ENCODE measurements at places on chromosomes 5 and 9.

DNA sequence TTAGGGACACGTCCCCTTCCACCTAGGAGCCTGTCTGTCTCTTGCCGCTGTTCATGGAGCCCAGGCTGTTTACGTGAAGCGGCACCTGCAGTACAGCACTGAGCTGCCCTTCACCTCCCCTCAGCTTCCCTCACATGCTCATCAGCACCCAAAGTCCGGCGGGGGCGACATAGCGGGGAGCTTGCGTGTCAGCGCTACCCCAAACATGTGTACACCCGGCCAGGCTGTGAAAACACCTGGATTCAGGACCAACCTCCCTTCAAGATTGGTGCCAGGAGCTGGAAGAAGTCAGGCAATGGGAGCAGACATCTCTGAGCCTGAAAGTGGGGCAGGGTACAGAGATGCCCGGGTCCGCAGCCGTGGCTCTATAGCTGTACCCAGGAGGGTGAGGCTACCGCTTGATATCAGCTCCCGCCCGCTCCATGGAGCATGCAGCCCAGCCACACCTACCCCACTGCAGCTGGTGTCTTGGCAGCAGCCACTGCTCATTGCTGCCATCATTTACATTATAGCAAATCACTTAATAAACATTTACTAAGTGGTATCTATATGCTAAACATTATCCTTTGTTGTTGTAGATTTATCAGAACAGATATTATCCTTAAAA is 712.1 kb downstream of the CDH9 start:
- no peak for DNase-seq

DNA sequence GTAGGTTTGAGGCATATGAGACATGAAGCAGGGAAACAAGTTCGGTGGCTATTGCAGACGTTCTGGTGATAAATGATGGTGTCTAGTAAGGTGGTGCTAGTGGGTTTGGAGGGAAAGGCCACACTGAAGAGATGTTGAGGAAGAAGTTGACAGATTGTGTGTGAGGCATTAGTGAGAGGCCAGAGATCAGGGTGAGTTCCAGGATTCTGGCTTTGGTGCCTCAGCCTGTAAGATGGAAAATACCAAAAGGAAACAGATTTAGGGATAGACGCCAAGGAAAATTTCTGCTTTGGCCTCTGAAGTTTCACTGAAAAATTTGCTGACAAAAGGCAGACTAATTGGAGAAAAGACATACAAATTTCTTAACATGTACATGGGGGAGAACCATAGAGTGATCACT is 6.4 kb upstream of the PAIP1 start:
- no peak for DNase-seq

DNA sequence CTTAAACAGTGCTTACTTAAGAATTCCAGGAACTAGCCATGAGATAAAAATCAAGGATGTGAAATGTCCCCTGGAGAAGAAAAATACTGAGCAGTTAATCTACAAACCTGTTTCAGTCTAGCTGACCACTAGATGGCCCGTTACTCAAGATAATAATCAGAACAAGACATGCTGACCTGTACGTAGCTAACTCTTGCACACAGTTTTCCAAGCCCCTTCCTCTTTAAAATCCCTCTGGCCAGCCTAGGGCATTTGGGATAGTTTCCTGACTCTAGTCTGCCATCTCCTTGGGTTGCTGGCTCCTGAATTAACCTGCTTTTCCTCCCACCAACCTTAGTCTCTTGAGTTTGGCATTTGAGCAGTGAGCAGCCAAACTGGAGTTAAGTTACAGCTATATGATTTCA is 59.2 kb upstream of the TRAF1 start:
- DNase-seq: no peak

- no peak for DNase-seq
Measured at GRCh38 chr5:11520241-11520930, 383.9 kb downstream of the CTNND2 start.

DNA sequence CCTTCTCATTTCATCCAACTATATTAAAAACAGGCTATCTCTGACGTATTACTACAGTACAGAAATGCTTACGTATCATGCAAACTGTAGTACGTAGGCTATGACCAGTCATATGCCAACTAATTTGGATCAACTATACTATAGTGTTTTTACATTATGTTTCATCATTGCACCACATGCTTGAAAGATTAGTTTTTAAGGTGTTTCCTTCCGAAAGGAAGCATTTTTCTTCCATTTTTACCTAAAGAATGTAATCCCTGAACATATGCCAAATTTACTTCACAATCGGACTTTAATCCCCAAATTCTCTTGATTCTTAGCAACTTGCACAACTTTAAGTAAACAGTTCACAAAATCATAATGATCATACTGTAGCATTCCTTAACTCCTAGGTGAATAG is 153.9 kb downstream of the BNC2 start:
- no peak for DNase-seq

- no peak for DNase-seq
Measured at GRCh38 chr9:122342323-122343050, 28.3 kb upstream of the PTGS1 start.

Data from activated CD4-positive, alpha-beta T cell treated with anti-CD3 and anti-CD28 coated beads, Interleukin-2, amount 50 U/mL, for 24 hours (primary cell).